Colonic mucosa (tissue), 4 donors: ENCODE measurements at places on chromosomes 12 and 14. TPM values are rescaled to one million over a fixed set of nuclear protein-coding genes. Genes with fewer than 3 reads are reported as not detected.
A peak's percentile ranks its signal among the peaks of the same experiment; 100 is the strongest.

The TAS2R42 gene
- not detected for total RNA-seq

The CDK17 gene
- 23.4 TPM for total RNA-seq

The SLC39A5 gene
- 158 TPM for total RNA-seq

DNA sequence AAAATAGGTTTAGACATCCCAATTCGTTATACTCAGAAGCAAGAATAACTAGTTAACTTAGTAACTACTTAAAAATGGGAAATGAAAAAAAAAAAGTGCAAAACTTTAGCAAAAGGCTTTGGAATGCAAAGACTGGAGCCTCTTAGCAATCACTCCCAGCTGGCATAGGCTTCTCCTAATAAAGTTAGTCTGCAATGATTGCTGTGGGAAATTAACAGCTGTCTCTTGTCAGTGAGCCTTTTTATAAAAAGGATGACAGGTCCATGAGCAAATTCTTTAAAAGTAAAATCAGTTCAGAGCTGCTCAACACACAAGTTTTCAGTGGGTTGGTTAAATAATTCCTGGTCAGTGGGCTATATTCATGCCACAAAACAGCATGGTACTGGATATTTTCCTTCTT, 7.4 kb upstream of the SYCP3 start:
- H3K27ac ChIP-seq: no peak overlapping the region
- no peak for DNase-seq
- H3K27me3 ChIP-seq: no peaks in the 10 kb centered on the region
- H3K36me3 ChIP-seq: peaks cover 5% of the 10 kb centered on the region
- H3K4me3 ChIP-seq: no peak overlapping the region
- no peaks in the 10 kb centered on the region for H3K4me1 ChIP-seq

- no peak overlapping the region for H3K27ac ChIP-seq
- DNase-seq: no peak
- H3K27me3 ChIP-seq: no peaks in the 10 kb centered on the region
- H3K36me3 ChIP-seq: no peaks in the 10 kb centered on the region
- H3K4me3 ChIP-seq: no peak overlapping the region
Observed at GRCh38 chr12:30155001-30155730, 371.4 kb upstream of the TMTC1 start.

DNA sequence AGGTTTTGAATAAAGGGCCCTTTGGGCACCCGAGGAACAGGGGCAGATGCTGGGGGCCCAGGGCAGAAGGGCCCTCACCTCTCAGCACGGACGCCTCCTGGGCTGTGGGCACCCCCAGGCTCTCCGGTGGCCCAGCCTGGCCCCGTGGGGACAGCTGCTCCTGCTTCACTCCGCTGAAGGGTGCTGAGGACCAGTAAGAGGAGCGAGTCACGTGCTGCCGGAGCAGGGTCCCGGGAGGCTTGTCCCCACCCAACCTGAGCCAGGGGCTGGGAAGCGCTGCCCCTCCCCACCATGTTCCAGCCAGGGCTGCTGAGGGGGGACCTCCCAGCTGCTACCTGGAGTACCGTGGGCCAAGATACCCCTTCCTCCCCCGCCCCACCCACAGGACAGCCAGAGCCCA, 59.5 kb downstream of the RFLNA start:
- no peak overlapping the region for H3K27ac ChIP-seq
- DNase-seq: no peak
- peaks cover 11% of the 10 kb centered on the region for H3K4me1 ChIP-seq
- no peaks in the 10 kb centered on the region for H3K36me3 ChIP-seq
- H3K4me3 ChIP-seq: no peak overlapping the region
- no peaks in the 10 kb centered on the region for H3K27me3 ChIP-seq

DNA sequence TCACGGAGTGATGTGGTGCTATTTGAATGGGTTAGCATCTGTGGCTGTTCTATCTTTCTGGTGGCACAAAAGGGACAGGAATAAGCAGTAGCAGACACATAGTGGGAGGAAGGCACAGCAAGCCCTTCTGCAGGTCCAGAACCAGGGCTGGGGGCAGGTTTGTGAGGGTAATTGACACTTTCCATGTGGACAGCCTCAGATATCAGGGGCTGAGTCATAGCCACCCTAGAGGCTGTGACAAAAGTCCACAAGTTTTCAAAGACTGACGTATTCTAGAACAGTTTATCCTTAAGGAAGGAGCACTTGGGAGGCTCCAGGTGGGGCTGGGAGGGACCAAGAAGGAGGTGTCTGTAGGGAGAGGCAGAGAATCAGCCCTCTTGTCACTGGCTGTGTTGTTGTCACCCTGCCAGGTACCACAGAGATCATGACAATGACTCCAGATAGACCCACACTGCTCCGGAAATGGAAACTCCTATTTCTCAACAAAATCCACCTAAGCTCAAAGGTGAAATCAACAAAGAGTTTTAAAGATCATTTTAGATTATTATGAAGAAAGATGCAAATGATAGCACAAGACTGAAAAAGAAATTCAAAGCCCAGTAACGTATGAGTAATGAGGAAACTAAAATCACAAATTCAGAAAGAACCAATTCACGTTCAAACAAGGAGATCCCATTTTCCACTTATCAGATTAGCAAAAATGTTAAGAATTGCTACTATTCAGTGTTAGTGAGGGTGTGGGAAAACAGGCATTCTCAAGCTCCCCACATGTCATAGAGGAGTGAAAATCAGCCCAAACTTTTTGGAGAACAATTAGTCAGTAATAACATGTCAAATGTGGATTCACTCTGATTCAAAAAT, 48.3 kb downstream of the NFKBIA start:
- no peaks in the 10 kb centered on the region for H3K4me1 ChIP-seq
- H3K27ac ChIP-seq: peak overlapping the region; percentile 74
- no peak overlapping the region for H3K4me3 ChIP-seq
- H3K36me3 ChIP-seq: no peaks in the 10 kb centered on the region
- H3K27me3 ChIP-seq: no peaks in the 10 kb centered on the region
- DNase-seq: peak; percentile 93

GRCh38 chr12:68131867-68132414, 27.6 kb downstream of the IFNG start:
- no peak overlapping the region for H3K27ac ChIP-seq
- H3K27me3 ChIP-seq: no peaks in the 10 kb centered on the region
- H3K4me1 ChIP-seq: no peaks in the 10 kb centered on the region
- H3K36me3 ChIP-seq: no peaks in the 10 kb centered on the region
- no peak overlapping the region for H3K4me3 ChIP-seq

DNA sequence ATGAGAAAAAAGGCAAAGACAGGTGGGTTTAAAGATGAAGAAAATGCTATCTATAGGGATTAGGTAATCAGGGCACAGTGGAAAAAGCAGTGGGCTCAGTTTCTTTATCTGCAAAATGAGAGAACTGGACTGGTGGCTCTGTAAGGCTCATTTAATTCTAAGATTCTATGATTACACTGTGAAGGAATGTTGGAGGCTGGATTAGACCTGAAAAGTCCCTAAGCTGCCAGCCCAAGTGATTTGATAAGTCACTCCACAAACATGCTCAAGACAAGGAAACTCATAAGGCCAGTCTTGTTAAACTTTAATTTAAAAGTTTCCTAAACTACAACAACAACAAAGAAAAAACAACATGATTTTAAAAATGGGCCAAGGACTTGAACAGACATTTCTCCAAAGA, 75.1 kb downstream of the DCAF5 start:
- DNase-seq: no peak
- H3K27ac ChIP-seq: peak overlapping the region; percentile 38
- no peaks in the 10 kb centered on the region for H3K4me1 ChIP-seq
- no peaks in the 10 kb centered on the region for H3K27me3 ChIP-seq

GRCh38 chr12:21852251-21852650, 77.7 kb upstream of the KCNJ8 start:
- H3K27me3 ChIP-seq: no peaks in the 10 kb centered on the region
- H3K36me3 ChIP-seq: no peaks in the 10 kb centered on the region
- no peak overlapping the region for H3K27ac ChIP-seq
- no peak for DNase-seq

GRCh38 chr12:122326586-122326985, 60.3 kb upstream of the VPS33A start:
- no peak overlapping the region for H3K27ac ChIP-seq
- no peak overlapping the region for H3K4me3 ChIP-seq
- H3K27me3 ChIP-seq: no peaks in the 10 kb centered on the region
- DNase-seq: no peak
- H3K36me3 ChIP-seq: peaks cover 6% of the 10 kb centered on the region

GRCh38 chr14:67852926-67853604, 33.5 kb downstream of the RAD51B start:
- H3K27me3 ChIP-seq: no peaks in the 10 kb centered on the region
- H3K27ac ChIP-seq: no peak overlapping the region
- no peak overlapping the region for H3K4me3 ChIP-seq

DNA sequence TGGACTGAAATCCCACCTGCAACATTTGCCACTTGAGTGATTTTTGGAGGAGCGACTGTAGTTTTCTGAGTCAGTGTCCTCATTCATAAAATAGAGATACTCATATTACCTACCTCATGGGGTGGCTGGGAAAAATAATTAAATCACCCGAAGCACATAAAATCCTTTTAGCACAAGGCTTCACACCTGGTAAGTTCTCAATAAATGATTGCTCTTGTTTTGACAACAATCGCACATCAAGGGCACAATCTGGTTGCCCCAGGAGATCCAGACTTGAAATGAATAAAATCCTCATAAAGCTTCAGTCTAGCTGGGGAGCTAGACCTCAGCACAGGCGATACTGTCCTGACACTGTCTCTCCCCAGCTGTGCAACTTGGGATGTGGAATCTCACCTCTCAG, 76.0 kb upstream of the CCDC60 start:
- H3K27me3 ChIP-seq: no peaks in the 10 kb centered on the region
- H3K36me3 ChIP-seq: no peaks in the 10 kb centered on the region
- H3K4me1 ChIP-seq: no peaks in the 10 kb centered on the region

DNA sequence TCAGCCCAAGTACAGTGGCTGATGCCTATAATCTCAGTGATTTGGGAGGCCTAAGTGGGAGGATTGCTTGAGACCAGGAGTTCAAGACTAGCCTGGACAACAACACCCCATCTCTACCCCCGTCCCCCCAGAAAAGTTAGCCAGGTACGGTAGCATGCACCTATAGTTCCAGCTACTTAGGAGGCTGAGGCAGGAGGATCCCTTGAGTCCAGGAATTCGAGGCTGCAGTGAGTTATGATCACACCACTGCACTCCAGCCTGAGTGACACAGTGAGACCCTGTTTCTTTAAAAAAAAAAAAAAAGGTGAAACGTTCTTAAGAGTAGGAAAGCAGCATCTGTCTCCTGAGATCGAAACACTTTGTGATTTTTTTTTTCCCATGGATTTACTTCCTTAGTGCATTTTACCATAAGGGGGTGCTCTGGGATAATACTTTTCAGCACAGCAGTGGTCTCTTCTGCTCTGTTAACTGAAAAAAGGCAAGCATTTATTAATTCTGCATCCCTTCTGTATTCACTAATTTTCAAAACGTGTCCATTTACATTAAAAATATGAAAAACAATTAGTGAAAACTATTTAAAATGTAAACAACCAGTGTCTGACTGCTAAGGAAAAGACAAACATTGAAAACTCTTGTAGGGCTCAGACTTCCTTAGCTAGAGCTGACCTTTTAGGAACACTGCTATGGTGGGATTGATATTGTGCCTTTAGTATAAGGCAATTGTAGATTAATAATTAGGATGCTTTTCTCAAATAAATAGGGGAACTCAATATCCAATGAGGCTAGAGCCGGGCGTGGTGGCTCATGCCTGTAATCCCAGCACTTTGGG, 31.2 kb upstream of the USP44 start:
- no peak overlapping the region for H3K4me3 ChIP-seq
- H3K36me3 ChIP-seq: no peaks in the 10 kb centered on the region
- H3K27ac ChIP-seq: no peak overlapping the region

GRCh38 chr14:32304296-32304695, 24.8 kb upstream of the AKAP6 start:
- H3K4me1 ChIP-seq: no peaks in the 10 kb centered on the region
- no peak for DNase-seq
- no peak overlapping the region for H3K4me3 ChIP-seq
- H3K36me3 ChIP-seq: no peaks in the 10 kb centered on the region
- H3K27me3 ChIP-seq: no peaks in the 10 kb centered on the region

DNA sequence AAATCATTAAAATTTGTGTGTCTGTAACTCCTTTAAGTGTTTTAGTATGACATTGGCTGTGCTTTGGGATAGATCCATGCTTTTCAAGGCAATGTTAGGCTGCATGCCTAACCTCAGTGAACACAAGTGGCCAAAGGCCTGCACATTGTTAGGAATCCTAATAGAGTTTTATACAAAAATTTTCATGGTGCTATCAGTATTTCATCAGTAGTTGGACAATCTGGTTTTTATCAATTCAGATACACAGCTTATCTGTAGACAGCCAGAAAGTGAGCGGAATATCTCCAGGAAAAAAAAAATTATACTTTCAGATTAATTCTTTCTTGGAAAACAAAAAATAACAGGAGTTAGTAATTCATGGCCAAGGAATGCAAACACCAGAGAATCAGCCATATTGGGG, 324.0 kb upstream of the PDE3A start:
- no peak for DNase-seq
- H3K27me3 ChIP-seq: no peaks in the 10 kb centered on the region
- no peak overlapping the region for H3K4me3 ChIP-seq
- H3K4me1 ChIP-seq: no peaks in the 10 kb centered on the region
- H3K36me3 ChIP-seq: no peaks in the 10 kb centered on the region

DNA sequence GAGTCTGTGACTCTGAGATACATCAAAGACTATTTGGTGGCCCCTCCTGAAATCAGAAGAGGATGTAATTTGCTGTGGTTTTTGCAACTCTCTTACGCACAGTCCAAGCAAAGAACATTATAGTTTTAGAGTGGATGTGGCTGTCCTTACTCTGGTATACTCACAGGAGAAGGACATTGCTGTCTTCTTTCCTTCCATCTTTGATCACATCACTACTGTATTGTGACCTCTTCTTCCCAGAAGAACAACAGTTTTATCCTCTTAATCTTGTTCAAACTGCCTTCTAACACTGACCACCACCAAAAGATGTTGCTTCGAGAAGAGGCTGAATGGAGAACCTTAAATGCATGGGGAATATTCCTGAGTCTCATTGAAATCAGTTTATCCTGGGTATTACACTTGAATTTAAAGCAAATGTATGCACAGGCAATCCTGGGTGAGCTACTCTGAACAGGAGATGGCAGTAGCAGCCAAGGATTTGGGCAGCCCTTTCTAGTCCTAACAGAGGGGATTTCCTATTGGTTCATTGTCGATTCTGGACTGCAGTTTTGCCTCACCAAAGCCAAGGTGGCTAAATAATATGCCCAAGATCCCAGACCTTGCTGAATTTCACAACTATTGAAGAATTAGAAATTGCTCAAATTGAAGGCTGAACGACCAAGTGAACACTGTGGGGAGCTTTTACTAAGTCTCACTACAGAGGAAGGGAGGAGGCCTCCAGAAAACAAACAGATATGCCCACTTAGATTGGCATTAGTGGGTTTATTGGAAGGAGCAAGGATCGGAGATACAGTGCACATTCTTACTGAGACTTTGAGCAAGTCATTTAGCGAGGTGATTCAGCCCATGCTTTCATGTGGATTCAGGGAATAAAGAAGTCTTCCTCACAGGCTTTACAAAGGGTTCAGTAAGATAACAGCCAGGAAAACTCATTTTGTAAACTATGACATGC, 282.8 kb downstream of the PAWR start:
- no peaks in the 10 kb centered on the region for H3K27me3 ChIP-seq
- no peak overlapping the region for H3K27ac ChIP-seq
- H3K36me3 ChIP-seq: no peaks in the 10 kb centered on the region
- peak; percentile 78 for DNase-seq
- peaks cover 6% of the 10 kb centered on the region for H3K4me1 ChIP-seq
- H3K4me3 ChIP-seq: no peak overlapping the region
